ENCODE measurements at places on chromosomes 5 and 9.

DNA sequence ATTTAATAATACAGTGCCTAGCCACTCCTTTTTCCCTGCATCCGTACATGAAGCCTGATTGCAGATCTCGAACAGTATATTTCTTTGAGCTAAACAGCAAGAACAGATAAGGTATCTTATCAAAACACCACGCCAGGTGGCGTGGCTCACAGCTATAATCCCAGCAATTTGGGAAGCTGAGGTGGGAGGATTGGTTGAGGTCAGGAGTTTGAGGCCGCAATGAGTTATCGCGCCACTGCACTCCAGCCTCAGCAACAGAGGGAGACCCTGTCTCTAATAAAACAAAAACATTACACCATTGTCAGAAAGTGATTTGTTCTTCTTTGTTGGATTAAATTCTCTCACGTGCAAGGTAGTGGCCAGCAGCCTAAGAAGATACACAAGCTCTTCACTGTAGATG, 291.2 kb upstream of the DMRT1 start:
- no peak for DNase-seq

- no peak for DNase-seq
These were observed 465.7 kb downstream of the DIRAS2 start for GRCh38 chr9:90176901-90177300.

DNA sequence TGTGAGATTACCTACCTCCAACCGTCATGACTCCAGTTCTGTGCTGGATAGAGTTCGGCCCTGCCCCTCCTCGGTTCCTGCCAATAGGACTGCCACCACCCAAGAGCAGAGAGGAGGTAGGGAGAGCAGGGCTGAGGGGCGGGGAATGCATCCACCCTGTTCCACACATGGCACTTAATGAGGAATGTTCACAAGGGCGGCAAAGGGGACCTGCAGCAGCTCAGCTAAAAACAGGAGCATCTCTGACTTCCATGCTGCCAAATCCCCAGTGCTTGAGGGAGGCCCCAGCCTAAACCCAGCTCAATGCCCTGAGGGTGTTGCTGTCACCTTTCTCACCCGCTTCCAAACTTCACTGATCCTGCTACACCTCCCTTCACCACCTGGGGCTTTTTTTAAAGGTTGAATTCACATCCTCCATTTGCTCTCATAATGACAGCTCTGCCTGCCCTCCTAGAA, 7.8 kb upstream of the DELE1 start:
- no peak for DNase-seq

GRCh38 chr9:124964056-124964455, 23.2 kb upstream of the GOLGA1 start:
- DNase-seq = no peak

GRCh38 chr9:77841739-77842386, 189.7 kb downstream of the GNAQ start:
- peak; percentile 24 for DNase-seq

DNA sequence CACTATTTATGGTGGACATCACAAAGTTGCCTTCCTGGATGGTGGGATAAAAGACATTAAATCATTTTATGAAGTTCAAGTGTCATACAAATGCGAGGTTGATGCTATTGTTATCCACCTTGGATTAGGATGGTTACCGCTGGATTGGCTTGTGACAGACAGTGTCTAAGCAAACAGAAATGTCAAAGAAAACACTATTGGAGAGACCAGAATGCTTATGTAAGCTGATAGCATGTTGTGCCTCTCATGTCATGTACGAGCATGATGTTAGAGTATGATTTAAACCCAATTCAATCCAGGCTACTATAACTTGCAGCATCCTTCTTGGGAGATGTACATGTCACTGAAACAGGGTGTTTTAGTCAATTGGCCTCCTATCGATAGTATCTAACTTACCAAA, 178.8 kb upstream of the C9orf72 start:
- no peak for DNase-seq

GRCh38 chr5:16549491-16550206, 67.1 kb downstream of the RETREG1 start:
- no peak for DNase-seq

DNA sequence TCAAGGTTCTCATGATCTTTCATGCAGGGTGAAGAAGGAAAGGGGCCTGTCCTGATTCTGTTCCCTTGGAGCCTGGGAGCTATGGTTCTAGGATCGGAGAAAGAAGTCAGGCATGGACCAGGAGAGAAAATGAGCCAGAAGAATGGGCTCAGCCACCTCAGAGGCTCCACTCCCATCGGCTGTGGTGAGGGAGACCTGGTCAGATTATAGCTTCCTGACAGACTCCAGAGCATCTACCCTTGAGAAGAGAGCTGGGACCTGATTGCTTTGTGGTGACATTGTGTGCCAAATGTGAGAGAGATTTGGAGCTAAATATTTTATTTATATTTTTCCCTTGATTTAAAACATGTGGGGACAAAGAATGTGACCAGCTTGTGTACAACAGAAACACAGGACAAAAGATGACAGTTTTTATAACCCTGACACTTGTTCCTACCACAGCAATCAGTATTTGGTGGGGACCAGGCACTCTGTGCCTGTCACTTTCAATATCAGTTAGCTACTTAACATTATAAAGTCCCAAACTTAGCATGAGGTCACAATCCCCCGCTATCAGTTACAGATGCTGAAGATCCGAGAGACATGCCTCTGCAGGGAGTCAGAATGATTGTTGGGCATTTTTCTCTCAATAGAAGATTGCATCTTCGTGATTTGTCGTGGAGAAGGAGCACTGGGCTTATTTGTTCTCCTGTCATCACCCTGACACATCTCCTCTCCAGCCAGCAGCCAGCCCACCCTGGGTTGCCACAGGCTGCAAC, 228.3 kb upstream of the ADAMTS16 start:
- DNase-seq = no peak

GRCh38 chr5:93277051-93277450, 304.0 kb downstream of the NR2F1-AS1 start:
- no peak for DNase-seq

GRCh38 chr9:79357194-79357593, 214.6 kb upstream of the TLE4 start:
- DNase-seq = no peak

- peak; percentile 84 for DNase-seq
These were observed 5.9 kb upstream of the FRMD3 start for GRCh38 chr9:83544002-83544698.

GRCh38 chr5:122780296-122780695, 5.4 kb downstream of the SNX2 start:
- DNase-seq = no peak

DNA sequence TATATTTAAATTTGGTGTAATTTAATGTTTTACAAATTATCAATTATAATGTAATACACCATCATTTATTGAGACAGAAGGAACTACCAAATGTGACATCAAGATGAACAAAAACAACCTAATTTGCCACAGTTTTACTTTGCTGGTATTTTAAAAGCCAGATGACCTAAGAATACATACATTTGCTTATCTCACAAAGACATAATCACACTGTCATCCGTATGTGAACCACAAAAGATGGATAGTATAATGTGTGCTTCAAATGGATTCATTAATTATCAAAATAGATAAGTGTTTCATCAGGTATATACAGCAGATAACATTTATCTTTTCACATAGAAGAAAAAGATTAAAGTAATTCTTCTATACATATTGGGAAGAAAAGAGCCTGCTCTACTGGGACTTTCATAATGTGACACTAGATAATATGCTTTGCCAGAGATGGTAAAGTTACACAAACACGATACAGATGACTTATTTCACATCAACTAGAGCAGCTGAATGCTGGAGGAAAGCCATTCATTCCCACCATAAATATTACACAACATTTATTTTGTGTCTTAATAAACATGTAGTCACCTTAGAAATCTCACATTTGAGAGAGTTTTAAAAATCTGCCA, 278.5 kb downstream of the ISL1 start:
- no peak for DNase-seq

GRCh38 chr9:13673348-13673747, 393.9 kb upstream of the MPDZ start:
- no peak for DNase-seq

DNA sequence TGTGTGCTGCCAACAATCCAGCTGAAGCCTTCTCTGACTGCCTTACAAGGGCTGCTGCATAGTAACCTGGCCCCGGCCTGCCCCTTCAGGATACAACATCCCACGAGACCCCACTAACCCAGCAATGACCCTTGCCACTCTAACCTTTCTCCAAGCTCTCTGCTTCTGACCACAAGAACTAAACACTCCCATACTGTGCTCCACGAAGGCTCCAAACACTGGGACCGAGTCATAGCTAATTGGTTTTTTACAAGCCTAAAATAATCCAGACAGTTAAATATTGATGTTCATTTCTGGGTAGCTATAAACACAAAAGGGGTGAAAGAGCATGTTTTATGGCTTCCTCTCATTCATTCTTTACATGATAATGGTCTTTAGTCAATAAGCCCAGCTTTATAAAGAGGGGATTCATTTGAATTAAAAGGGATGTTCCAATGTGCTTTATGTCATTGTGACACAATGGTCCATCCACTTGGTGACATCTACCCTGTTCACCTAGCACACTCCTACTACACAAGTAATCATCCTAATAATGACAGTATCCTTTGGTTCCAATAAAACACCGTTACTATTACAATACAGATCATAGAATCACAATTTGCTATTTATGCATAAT, 16.2 kb upstream of the TLE4 start:
- no peak for DNase-seq

- DNase-seq = no peak
These were observed 303.2 kb upstream of the GRAMD2B start for GRCh38 chr5:126119887-126120442.

DNA sequence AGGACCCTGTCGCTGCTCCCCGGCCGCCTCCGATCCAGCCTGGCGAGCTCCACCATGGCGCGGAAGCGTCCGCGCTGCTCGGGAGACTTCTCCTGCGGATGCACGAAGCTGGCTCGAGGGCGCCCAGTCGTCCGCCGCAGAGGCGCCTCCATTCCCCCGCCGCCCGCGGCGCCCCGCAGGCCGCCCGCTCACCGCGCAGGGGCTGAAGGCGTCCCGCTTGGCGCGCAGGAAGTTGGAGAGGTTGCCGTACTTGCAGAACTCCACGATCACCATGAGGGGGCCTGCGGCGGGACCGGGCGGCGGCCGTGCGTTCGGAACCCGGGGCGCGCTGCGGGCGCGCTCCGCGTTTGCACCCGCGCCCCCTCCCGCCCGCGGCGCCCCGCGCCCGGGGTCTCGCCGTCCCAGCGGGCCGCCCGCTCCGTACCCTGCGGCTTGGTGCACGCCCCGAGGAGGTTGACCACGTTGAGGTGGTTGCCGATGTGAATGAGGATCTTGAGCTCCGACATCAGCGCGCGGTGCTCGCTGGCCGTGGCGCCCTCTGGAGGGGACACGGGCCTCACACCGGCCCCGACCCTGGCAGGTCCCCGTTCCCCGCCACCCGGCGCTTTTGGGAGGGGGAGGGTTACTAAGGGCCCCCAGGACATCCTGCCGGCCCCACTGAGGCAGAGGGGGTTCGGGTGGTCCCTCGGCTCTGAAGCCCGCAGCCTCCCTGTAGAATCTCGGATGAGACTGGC, 27.7 kb upstream of the SCGB3A1 start:
- DNase-seq = peak; percentile 32

GRCh38 chr5:81097713-81098112, 135.4 kb upstream of the CKMT2 start:
- DNase-seq = no peak

DNA sequence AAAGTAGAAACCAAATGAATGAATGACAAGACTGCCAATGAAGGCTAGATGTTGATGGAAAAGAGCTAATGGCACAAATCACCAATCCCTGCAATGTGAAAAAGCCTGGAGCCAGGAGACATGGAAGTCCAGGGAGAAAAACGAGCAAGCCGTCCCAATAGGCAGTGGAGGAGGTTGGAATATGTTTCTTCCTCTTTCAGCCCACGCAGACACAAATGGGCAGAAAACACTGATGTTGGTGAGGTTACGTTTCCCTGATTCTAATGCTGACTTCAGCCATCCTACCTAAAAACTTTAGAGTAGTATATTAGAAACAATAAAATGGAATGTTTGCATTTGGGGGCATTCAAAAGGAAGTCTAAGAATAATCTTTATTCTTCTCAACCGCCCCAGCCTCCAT, 23.9 kb upstream of the KIF2A start:
- DNase-seq = no peak

- DNase-seq = no peak
These were observed 26.2 kb upstream of the TCF7 start for GRCh38 chr5:134088291-134088690.

GRCh38 chr9:136846376-136847087, 2.7 kb upstream of the PHPT1 start:
- no peak for DNase-seq

DNA sequence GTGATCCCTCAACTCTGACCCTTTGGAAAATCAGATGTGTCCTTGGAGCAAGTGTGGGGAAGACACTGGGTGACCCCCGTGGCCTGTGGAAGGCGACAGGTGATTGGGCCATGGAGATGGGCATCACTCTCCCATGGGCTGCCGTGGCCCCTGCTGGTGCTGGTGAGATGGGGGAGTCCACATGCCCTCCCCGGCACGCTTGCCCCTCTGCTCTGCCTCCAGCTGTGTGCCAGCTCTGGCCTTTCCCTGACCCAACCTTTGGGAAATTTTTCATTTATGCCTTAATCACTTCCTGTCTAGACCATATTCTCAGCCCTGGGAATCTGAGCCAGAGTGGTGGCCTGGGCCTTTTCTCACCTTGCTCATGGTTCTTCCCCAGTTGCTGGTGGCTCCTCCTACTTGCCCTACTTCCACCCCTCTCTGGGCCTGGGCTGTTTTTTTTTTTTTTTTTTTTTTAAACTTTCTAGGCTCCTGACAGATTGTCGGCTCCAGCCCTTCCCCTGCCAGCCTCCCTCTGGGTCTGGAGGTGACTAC, 56.6 kb downstream of the RGS3 start:
- no peak for DNase-seq

DNA sequence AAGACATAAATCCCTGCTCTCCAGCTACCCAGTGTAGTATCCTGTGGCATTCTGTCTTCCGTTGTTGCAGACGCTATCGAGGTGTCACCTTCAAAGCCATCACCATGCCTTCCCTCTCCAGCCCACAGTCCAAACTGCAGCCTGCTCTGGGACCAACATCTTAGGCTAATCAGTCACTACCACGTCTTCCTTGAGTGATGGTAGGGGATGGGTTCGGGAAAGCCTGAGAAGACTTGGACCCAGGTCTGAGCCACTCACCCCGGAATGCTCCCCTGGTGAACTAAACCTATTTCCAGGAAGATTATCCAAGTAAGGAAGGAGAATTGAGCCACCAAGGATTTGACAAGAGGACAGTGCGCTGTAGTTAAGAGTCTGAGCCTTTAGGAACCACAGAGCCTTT, 52.9 kb upstream of the IRX1 start:
- DNase-seq = no peak
